Stimulated activated CD4-positive, alpha-beta T cell treated with anti-CD3 and anti-CD28 coated beads, Interleukin-2, amount 100 ng/mL, for 48 hours (primary cell): ENCODE measurements at places on chromosomes 6 and 20.

DNA sequence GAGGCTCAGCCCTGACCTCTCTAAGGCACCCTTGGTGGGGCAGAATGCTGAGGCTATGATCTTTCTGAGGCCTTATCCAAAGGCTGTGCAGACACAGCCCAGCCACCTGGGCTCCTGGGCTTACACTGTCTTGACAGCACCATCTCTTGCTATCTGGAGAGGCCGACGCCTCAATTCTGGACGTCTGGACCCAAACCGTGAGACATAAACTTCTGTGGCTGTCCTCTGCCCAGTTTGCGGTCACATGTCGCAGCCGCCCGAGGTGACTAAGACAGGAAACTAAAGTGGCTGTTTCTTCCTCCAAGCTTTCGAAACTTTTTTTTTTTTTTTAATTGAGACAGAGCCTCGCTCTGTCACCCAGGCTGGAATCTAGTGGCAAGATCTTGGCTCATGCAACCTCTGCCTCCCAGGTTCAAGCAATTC, 49.3 kb downstream of the PRR18 start:
- DNase-seq, result no peak

GRCh38 chr6:163738304-163738703, 323.8 kb downstream of the QKI start:
- DNase-seq, result no peak

DNA sequence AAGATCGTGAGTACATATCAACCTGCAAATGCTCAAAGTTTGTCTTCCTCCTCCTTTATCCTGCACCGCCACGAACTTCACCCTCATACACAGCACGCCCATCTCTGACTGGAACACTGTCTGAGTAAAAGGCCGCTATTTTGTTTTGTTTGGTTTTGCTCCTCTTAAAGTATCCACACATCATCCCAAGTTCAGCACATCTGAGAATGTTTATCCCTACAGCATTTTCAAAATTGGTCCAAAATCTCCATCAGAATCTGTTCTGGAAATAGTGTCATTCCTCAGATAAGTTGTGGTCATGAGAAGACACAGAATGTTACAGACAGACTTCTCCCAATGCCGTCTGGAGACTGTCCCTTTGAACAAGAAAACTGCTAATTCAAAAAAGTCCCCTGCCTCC, 251.6 kb upstream of the ARID1B start:
- DNase-seq, result no peak

GRCh38 chr6:14499841-14500240, 382.3 kb downstream of the CD83 start:
- no peak for DNase-seq

GRCh38 chr20:6618051-6618450, 149.4 kb upstream of the BMP2 start:
- DNase-seq, result no peak

DNA sequence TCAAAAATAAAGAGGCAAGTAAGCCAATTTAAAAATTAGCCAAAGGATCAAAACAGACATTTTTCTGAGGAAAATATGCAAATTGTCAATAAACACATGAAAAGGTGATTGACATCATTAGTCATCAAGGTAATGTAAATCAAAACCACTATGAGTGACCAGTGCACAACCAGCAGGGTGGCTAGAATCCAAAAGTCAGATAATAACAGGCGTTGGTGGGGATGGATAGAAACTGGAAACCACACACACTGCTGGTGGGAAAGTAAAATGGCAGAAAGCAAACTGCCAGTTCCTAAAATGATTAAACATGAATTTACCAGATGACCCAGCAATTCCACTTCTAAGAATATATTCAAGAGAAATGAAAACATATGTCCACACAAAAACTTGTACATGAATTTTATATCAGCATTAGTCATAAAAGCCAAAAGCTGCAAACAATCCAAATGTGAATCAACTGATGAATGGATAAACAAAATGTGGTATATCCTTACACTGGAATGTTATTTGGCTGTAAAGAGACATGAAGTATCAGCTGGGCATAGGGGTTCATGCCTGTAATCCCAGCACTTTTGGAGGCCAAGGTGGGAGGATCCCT, 74.8 kb upstream of the MBOAT1 start:
- no peak for DNase-seq

- DNase-seq, result no peak
These were observed 7.3 kb downstream of the COL10A1 start for GRCh38 chr6:116118608-116119007.

- DNase-seq, result no peak
These were observed 18.0 kb downstream of the APCDD1L start for GRCh38 chr20:58497076-58497641.
